ENCODE measurements at places on chromosomes 4 and X.

GRCh38 chr4:76513482-76513881 lies 78.5 kb downstream of the SHROOM3 start:
- DNase-seq, result no peak

- no peak for DNase-seq
These were observed 3.2 kb downstream of the SPP1 start for GRCh38 chr4:87978681-87979080.

DNA sequence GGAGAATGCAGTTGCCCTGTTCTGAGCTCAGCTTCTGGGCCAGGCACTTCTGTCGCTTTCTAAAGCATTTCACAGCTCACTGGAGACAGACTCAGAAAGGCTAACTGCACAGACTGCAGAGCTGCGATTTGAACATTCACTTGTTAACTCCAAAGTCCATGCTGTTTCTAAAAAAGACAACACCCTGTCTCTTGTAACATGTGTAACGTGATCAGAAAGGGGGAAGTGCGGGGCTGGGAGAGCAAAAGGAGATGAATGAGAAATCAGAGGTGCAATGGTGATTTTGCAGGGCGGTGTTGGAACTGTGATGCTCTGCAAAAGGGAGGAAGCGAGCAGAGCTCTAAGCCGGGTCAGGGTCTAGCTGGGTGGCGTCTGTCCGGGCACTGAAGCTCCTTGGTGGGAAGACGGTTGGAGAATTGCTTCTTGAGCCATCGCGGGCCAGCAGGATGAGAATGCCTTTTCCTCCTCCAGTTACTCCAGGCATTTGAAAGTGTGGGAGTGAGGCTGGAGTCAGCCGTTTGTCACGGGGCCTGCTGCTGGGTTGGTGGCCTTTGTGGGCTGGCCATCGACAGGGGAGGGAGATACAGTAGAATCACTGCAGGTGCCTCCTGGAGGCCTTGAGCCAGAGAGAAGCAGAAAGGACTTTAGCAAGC lies 20.3 kb downstream of the TBC1D14 start:
- no peak for DNase-seq

- no peak for DNase-seq
These were observed 371.2 kb downstream of the AFF2 start for GRCh38 chrX:148871422-148872160.

- no peak for DNase-seq
These were observed 53.8 kb downstream of the CXCL1 start for GRCh38 chr4:73922766-73923630.

- DNase-seq, result no peak
These were observed 15.9 kb upstream of the XKRX start for GRCh38 chrX:100944601-100945000.

- DNase-seq, result no peak
These were observed 154.2 kb downstream of the CPE start for GRCh38 chr4:165532976-165533375.

DNA sequence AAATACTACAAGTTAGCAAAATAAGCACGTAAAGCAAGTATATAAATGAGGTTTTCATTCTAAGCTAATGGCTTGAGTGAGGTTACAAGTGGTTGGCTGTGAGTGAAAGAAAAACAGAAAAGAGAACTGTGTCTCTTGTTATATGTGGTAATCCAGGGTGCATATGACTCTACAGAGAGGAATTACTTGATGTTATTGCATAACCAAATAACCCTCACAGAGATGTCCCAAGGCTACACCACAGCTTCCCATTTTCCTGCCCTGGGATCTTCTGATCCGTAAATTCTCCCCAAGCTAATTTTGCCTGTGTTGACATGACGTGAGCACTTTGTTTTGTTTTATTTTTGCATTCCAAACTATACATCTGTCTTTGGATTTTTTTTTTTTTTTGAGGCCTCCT lies 470.0 kb upstream of the INTU start:
- DNase-seq, result no peak

DNA sequence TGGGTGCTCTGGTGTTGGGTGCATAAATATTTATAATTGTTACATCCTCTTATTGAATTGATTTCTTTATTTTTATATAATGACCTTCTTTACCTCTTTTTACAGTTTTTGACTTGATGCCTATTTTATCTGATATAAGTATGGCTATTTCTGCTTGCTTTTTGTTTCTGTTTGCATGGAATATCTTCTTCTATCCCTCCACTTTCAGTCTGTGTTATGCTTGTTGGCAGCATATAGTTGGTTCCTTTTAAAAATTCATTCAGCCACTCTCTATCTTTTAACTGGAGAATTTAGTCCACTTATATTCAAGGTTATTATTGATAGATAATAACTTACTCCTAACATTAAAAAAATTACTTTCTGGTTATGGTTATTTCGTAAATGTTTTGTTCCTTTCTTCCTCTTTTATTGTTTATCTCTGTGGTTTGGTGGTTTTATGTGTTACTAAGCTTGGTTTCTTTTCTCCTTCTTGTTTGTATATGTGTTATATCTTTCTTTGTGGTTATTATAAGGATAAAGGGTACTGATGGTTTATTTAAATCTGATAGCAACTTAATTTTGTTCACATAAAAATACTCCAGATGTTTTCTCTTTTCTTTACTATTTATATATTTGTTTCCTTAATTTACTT lies 69.5 kb downstream of the IL15 start:
- no peak for DNase-seq

Data from NCI-H2029 treated with DMSO at 0.1 percent for 48 hours (cell line).